CD4-positive, alpha-beta memory T cell (primary cell): ENCODE measurements at places on chromosomes 1 and 21.
A peak's percentile ranks its signal among the peaks of the same experiment; 100 is the strongest.

DNA sequence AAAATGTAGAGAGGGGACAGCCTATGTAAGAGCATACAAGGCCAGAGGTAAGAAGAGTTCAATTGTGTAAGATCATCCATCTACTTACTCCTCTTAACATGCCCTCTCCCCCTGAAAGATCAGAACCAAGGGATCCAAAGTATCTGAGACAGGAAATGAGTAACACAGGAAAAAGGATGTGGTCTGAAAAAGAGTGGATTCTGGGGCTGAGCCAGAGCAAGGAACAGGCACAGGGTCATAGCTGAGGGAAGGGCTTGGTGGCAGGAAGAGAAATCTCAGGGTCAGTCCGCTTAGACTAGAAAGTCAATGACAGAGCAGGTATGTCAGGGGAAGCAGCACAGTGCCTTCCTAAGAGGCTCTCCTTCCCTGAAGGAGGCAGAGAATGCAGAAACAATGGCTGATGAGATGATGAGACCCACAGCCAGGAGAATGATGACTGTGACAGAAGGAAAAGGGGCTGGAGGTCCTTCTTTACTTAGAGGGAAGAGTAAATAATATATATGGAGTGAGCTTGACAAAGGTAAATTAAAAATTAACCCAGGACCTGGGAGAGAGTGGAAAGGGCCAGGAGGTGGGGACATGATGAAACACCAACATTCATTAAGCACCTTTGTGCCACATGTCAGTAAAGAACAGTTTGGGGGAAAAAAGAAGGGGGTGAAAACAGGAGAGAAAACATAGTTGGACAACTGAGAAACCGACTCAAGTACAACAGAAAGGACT is 26.2 kb upstream of the A3GALT2 start:
- no peaks in the 10 kb centered on the region for H3K27me3 ChIP-seq
- H3K27ac ChIP-seq, result no peak overlapping the region
- H3K4me3 ChIP-seq, result no peak overlapping the region
- peaks cover 47% of the 10 kb centered on the region for H3K4me1 ChIP-seq
- H3K36me3 ChIP-seq, result no peaks in the 10 kb centered on the region

DNA sequence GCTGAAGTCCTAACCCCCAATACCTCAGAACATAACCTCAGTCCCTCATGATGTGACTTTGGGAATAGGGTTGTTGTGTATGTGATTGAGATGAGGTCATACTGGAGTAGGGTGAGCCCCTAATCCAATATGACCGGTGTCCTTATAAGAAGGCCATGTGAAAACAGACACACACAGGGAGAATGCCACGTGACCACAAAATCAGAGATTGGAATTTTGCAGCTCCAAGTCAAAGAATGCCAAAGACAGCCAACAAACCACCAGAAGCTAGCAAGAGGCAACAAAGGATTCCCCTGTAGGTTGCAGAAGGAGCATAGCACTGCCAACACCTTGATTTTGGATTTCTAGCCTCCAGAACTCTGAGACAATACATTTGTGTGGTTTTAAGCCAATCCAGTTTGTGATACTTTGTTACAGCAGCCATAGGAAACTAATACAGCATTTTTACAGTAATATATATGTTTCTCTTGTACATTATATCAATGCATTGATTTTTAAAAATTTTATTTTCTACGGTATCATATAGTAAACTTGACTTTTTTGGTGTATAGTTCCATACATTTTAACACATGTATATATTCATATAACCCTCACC is 5.4 kb downstream of the ZSWIM5 start:
- H3K27ac ChIP-seq, result no peak overlapping the region
- peaks cover 12% of the 10 kb centered on the region for H3K4me1 ChIP-seq
- no peaks in the 10 kb centered on the region for H3K27me3 ChIP-seq
- H3K36me3 ChIP-seq, result no peaks in the 10 kb centered on the region

GRCh38 chr1:206685769-206686477 is 1.2 kb downstream of the MAPKAPK2 start:
- DNase-seq, result peak; percentile 56
- H3K4me3 ChIP-seq, result peak overlapping the region; percentile 55
- H3K27me3 ChIP-seq, result no peaks in the 10 kb centered on the region
- H3K4me1 ChIP-seq, result peaks cover 57% of the 10 kb centered on the region

DNA sequence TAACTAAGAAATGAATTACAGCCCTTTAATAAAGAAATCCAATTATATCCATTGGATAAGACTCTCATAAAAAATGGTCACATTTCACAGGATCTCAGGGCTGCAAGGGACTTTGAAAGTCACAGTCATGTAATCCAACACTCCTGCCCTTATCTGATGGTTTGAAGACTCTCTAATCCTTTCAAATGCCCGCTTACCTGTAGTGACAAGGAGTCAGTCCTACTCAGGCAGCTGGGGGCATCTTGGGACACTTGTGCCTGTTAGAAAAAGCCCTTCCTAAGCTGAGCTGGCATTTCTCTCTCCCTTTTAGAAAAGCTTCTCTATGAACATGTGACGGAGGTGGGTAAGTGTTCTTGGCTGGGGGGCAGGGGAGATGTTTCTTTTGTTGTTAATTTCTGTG is 11.0 kb upstream of the ZNF691 start:
- H3K27ac ChIP-seq, result no peak overlapping the region
- H3K4me3 ChIP-seq, result no peak overlapping the region
- H3K27me3 ChIP-seq, result no peaks in the 10 kb centered on the region
- no peaks in the 10 kb centered on the region for H3K36me3 ChIP-seq

DNA sequence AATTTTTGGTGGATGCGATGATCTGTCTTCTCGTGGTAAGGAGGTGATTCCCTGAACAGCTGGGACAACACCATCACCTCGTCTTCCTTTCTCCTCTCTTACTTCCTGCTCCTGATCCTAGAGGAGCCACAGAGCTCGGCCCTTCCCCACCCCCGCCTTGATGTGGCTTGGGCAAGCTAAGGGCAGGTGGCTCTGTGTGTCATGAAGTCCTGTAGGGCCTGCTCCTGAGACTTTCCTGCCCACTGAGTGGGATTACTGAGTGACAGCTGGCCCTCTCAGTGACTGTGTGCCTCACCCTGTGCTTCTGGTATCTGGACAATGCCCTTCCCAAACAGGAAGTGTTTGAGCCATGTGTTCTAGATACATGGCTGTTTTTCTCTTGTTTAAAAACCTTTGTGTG is 153.0 kb downstream of the KCNJ6 start:
- no peaks in the 10 kb centered on the region for H3K27me3 ChIP-seq
- no peak overlapping the region for H3K27ac ChIP-seq
- no peak overlapping the region for H3K4me3 ChIP-seq
- DNase-seq, result no peak
- no peaks in the 10 kb centered on the region for H3K36me3 ChIP-seq
- no peaks in the 10 kb centered on the region for H3K4me1 ChIP-seq

DNA sequence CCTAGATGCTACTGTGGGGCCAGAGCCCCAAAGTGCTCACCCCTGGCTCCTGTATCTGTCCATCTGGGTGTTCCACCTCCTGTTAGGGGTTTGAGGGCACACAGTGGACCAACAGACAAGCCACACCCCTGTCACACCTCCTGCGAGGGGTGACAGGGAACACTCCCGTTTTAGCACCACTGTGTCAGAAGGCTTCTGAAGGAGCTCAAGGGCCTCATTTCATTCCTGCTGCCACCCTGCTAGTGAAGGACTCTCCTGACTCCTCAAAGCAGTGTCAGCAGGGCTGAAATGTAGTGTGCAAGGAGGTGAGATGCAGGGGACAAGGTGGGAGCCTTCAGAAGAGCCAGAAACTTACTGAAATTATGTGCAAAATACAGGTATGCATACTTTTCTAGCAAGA is 174.6 kb downstream of the GPATCH2 start:
- H3K27me3 ChIP-seq, result no peaks in the 10 kb centered on the region
- H3K4me1 ChIP-seq, result no peaks in the 10 kb centered on the region
- H3K27ac ChIP-seq, result no peak overlapping the region
- DNase-seq, result no peak
- no peak overlapping the region for H3K4me3 ChIP-seq

GRCh38 chr1:224592636-224593582 is 23.2 kb upstream of the CNIH3 start:
- no peaks in the 10 kb centered on the region for H3K36me3 ChIP-seq
- no peaks in the 10 kb centered on the region for H3K4me1 ChIP-seq
- DNase-seq, result no peak
- no peak overlapping the region for H3K27ac ChIP-seq

DNA sequence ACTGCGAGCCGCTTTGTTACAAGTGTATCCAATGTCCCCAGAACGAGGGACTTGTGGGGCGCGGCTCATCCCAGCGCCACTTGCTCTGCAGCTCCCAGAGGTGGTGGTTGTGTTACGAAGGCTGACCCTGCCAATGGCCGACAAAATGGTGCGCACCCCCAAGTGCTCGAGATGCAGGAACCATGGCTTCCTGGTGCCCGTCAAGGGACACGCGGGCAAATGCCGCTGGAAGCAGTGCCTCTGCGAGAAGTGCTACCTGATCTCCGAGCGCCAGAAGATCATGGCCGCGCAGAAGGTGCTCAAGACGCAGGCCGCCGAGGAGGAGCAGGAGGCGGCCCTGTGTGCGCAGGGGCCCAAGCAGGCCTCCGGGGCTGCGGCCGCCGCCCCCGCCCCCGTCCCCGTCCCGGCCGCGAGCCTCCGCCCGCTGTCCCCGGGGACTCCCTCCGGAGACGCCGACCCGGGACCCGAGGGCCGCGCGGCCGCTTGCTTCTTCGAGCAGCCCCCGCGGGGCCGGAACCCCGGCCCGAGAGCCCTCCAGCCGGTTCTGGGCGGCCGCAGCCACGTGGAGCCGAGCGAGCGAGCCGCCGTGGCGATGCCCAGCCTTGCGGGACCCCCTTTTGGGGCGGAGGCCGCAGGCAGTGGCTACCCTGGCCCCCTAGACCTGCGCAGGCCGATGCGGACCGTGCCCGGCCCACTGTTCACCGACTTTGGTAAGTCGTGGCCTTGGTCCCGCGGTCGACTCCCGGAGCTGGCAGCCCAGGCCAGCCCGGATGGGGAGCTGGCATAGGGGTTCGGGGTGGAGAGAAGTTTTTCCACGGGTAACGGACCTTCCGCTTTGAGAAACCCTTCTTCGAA is at the start of gene DMRTB1:
DMRTB1 (plus strand) TSS at position 79 of the 855 bp plus-strand sequence; CDS start at position 134, 55 bp downstream.
- no peaks in the 10 kb centered on the region for H3K36me3 ChIP-seq
- no peak within 1 kb of the TSS for H3K27ac ChIP-seq
- no peaks in the 10 kb centered on the region for H3K4me1 ChIP-seq
- no peak within 1 kb of the TSS for H3K4me3 ChIP-seq

GRCh38 chr1:200157715-200158114 is 130.2 kb downstream of the NR5A2 start:
- H3K36me3 ChIP-seq, result no peaks in the 10 kb centered on the region
- no peak overlapping the region for H3K27ac ChIP-seq
- peaks cover 24% of the 10 kb centered on the region for H3K4me1 ChIP-seq
- H3K27me3 ChIP-seq, result no peaks in the 10 kb centered on the region

DNA sequence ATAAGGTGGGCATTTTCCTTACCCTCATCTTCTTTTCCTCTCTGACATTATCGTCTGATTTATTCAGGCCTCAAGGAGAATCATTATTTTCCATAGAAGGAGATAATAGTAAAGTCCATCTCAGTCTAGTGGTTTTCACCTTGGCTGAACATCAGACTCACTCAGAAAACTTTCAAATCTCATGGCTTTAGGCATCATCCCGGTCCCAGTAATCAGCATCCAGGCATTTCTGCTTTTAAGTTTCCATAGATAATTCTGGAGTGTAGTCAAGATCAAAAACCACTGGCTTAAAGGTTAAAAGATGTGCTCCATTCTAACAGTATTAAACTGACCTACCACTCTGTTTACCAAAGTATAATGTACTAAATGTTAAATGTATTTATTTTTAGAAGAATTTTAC is 49.4 kb downstream of the RNF2 start:
- DNase-seq, result no peak
- no peak overlapping the region for H3K27ac ChIP-seq
- H3K27me3 ChIP-seq, result no peaks in the 10 kb centered on the region
- H3K36me3 ChIP-seq, result peaks cover 18% of the 10 kb centered on the region

- no peak overlapping the region for H3K27ac ChIP-seq
- DNase-seq, result no peak
- no peaks in the 10 kb centered on the region for H3K36me3 ChIP-seq
Observed at GRCh38 chr1:22021061-22021460, 19.6 kb downstream of the CELA3A start.

DNA sequence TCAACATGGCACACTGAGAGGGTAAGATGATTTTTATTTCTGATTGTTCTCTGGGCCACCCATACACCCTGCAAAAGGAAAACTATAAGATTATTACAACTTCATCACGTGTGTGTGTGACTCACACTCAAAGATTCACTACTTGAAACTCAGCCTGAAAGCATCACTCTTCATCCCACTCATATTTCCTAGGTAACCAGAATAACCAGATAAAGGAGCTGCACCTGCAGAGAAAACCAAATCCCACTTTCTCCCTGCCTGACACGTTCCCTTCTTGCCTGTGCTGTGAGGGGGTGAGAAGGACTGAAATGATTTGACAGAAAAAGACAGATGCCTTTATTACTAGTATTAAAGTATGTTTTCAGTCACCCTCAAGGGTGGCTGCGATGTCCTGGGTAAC is 131.6 kb downstream of the TGFBR3 start:
- H3K4me3 ChIP-seq, result no peak overlapping the region
- H3K27me3 ChIP-seq, result no peaks in the 10 kb centered on the region
- H3K36me3 ChIP-seq, result peaks cover 9% of the 10 kb centered on the region
- DNase-seq, result no peak
- no peak overlapping the region for H3K27ac ChIP-seq

DNA sequence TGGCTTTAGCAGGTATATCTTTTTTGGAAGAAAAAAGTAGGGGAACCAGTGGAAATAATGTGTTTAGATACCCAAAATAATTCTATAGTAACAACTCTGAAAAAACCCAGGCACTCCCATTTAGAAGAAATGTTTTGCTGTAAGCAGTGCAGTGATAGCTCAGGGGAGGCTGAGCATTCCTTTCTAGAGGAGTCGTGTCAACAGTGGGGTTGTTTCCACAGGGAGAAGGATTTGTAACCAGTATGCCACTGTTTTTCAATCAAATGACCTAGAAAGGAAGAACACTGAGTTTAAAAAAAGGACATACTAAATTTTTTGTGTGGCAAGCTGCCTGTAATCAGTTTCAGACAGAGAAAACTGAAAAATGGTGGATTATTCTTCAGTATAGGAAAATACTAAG is 2.4 kb downstream of the PGD start:
- peaks cover 20% of the 10 kb centered on the region for H3K4me1 ChIP-seq
- no peaks in the 10 kb centered on the region for H3K27me3 ChIP-seq
- no peak for DNase-seq

GRCh38 chr1:231020139-231020601 is 19.9 kb downstream of the FAM89A start:
- no peak overlapping the region for H3K27ac ChIP-seq
- H3K36me3 ChIP-seq, result no peaks in the 10 kb centered on the region
- no peaks in the 10 kb centered on the region for H3K27me3 ChIP-seq
- DNase-seq, result no peak

DNA sequence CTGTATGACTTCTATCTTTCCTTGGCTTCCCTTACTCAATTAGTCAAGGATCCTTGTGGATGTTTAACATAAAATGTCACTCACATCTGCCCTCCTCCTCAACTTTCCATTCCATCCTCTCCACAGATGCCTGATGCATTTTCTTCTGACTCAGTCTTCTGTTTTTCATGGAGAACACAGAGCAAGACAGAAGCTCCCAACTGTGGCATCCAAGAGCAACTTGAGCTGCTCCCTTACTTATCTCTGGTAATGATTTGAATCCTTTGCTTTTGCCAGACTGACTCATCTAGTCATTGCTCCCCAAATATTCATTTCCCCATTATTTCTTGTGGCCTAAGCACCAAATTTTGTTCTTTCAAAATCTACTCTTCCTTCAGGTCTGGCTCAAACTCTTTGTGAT is 120.6 kb downstream of the LYPLAL1 start:
- no peak overlapping the region for H3K27ac ChIP-seq
- no peaks in the 10 kb centered on the region for H3K27me3 ChIP-seq
- no peak for DNase-seq
- no peaks in the 10 kb centered on the region for H3K36me3 ChIP-seq

GRCh38 chr1:111222308-111223125 is 5.0 kb upstream of the CHI3L2 start:
- H3K27me3 ChIP-seq, result no peaks in the 10 kb centered on the region
- peak; percentile 64 for DNase-seq
- H3K4me3 ChIP-seq, result peak overlapping the region; percentile 39
- H3K4me1 ChIP-seq, result peaks cover 98% of the 10 kb centered on the region
